ENCODE measurements at places on chromosomes 11 and 22.

DNA sequence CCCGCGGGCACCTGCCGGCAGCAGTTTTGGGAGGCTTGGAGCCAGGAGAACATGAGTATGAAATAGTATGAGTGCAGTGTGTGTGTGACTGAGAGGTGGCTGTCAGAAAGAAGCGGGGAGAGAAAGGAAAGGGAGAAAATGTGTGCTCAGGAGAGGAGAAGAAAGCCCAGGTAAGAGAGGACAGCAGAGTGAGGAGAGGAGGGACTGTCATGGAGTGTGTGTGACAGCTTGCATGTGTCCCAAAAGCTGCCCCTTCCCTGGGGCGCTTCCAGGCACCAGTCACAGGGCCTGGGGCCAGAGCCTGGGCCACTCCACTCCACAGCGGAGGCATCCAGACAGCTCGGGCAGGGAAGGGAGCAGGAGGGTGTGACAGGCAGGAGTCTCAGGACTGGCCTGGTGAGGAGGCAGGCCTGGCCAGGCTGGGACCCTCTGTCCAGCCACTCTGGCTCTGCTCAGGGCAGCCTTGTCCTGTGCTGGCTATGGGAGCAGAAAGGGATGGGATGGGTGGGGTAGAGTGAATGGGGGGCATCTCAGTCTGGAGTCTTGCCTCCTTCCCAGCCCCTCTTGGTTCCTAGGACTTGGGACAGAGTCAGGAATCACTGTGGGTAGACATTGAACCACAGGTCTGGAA lies 949 bp downstream of the MMP11 start:
- DNase-seq = no peak

GRCh38 chr22:25628494-25628893 lies 64.0 kb downstream of the GRK3 start:
- no peak for DNase-seq

- DNase-seq = peak; percentile 84
These were observed 35.9 kb upstream of the NUP50 start for GRCh38 chr22:45127866-45128265.

- no peak for DNase-seq
These were observed 650.0 kb downstream of the BRD1 start for GRCh38 chr22:49177666-49178065.

DNA sequence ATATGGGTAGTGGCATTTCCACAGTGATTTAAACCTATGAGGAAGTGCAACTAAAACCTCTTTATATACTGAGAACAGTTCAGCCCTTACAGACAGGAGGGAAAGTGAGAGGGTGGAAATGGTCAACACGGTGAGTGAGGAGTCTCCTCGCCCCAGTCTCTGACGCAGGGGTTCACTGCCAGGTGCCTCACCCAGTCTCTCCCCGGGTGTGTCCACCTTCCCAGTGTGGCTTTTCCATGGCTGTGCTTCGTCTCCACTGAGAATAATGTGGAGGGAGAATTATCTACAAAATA lies 116.6 kb upstream of the TOP3B start:
- DNase-seq = no peak

- DNase-seq = no peak
These were observed 13.1 kb downstream of the WNT7B start for GRCh38 chr22:45963821-45964220.

GRCh38 chr11:73381589-73381988 lies 5.4 kb downstream of the RELT start:
- DNase-seq = no peak

DNA sequence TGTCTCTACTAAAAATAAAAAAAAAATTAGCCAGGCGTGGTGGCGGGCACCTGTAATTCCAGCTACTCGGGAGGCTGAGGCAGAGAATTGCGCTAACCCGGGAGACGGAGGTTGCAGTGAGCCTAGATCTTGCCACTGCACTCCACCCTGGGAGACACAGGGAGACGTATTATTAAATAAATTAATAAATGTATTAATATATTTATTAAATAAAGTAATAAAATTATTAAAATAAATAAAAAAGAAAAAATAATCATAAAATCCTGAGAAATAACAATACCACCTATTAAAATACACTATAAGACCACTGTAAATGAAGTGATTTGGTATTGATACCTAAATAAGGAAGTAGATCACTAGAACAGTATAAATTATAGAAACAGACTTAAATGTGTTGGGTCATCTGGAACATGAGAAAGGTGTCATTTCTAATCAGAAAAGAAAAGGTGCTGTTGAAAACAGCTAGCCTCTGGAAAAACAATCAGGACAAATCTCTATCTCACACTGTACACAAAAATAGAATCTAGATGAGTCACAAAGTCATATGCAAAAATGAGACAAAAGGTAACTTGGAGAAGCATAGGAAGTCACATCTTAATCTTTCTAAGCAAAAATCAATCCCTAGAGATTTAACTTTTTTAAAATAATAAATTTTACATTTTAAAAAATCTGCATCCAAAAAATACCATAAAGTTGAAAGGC lies 43.2 kb upstream of the UBASH3B start:
- DNase-seq = no peak

DNA sequence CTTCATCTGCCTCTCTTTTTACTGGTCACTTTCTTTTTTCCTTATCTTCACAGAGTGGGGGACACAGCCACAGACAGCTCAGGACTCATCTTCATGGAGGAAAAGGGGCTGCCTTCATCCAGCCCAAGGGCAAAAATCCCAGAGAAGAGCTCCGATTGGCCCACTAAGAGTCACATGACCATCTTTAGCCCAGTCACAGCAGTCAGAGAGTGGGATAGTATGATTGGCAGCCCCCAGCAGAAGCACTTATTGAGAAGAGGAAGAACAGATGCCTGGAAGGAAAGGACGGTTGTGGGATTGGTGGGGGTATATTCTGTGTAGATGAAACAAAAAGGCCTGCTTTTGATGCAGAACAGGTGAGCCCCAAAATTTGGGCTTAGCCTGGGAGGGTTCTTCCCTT lies 77.8 kb downstream of the MN1 start:
- DNase-seq = no peak

- DNase-seq = peak; percentile 71
These were observed at the start of gene ARHGAP42 for GRCh38 chr11:100687054-100687629. Gene ARHGAP42, plus strand, starts transcription at chr11:100687288. Its CDS starts 391 bp downstream, at chr11:100687679.

GRCh38 chr11:120248551-120249278 lies 8.8 kb downstream of the POU2F3 start:
- peak; percentile 49 for DNase-seq

DNA sequence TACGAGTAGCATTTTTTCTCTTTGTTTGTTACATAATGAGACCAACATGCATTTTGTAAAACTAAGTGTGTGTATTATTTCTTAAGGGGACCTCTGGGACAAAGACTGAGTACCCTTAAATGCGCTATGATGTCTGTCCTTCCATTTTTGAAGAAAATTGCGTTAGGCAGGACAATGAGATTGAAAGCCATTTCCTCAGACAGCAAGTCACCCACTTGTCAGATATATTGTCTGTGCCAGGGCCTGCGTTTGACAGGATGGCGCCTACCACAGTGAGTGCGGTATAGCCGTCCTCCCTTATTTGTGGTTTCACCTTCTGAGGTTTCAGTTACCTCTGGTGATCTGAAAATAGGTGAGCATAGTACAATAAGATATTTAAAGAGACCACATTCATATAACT lies 2.2 kb downstream of the AP2A2 start:
- DNase-seq = no peak

GRCh38 chr11:46438211-46438610 lies 46.6 kb upstream of the CHRM4 start:
- DNase-seq = no peak

GRCh38 chr11:32109138-32109537 lies 18.3 kb downstream of the RCN1 start:
- DNase-seq = peak; percentile 56

- DNase-seq = no peak
These were observed 27.9 kb upstream of the PAK1 start for GRCh38 chr11:77501758-77502157.

DNA sequence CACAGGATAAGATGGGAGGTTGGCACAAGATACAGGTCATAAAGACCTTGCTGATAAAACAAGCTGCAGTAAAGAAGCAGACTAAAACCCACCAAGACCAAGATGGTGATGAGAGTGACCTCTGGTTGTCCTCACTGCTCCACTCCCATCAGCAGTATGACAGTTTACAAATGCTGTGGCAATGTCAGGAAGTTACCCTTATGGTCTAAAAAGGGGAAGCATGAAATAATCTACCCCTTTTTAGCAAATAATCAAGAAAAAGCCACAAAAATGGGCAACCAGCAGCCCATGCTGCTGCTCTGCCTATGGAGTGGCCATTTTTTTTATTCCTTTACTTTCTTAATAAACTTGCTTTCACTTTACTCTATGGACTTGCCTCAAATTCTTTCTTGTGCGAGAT lies 8.7 kb upstream of the PIWIL4 start:
- no peak for DNase-seq

All from EL (cell line).